GM12891 (cell line): ENCODE measurements at places on chromosomes 13 and 19.

DNA sequence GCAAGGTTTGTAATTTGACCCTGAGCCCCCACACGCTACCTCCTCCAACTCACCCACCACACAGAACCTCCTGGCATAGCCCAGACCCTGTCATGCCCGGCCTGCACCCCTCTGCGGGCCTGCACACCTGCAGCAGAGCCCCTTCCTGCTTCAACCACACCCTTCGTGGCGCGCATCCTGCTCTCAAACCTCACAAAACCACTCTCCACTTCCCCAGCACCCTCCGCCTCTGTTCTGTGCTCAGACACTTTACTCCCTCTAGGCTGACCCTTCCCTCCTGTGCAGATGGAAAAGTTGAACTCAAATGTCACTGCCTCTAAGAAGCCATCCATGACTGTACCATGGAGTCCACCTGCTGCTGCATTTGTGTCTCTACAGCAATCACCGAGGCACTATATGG, 28.5 kb downstream of the FAAP24 start:
- DNase-seq = no peak

GRCh38 chr19:57620673-57621348, 6.8 kb downstream of the ZNF134 start:
- DNase-seq = no peak

GRCh38 chr13:106381091-106381490, 154.4 kb downstream of the EFNB2 start:
- no peak for DNase-seq

GRCh38 chr19:37905946-37906868, at the start of gene WDR87:
Gene WDR87 (minus strand): TSS chr19:37906594. CDS start chr19:37898239, 8,355 bp downstream.
- DNase-seq = peak; percentile 41

GRCh38 chr19:34308381-34309367, 54.3 kb downstream of the GARRE1 start:
- DNase-seq = no peak

DNA sequence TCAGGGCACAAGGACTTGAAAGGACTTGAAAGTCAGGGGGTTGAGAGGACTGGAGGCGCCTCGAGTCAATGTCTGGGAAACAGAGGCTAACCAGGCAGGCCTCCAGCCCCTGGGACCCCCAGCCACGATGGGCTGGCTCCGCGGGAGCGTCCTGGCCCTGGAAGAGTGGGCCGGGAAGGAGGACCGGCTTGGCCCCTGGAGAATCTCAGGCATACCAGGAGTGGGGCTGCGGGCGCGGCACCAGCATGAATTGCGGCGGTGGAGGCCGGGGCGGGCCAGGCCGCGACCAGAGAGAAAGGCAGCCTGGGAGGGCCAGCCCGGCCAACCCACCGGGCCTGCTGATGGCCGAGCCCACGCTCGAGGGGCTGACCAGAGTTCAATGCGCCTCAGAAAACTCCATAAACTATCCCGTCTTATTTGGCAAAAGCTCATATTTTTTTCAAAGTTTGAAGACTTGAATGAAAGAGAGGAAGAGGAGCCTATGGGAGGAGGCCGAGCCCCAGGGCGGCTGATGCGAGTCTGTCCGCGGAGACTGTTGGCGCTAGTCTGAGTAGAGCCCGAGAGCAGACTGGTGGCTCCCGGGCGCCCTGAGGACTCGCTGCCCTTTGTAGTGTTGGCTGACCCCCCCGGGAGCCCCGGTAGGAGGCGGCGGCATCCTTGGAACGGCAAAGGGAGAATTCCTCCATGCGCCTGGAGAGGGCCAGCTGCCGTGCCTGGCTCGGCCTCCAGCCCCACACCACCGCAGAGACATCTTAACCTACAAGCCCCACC, 68.0 kb downstream of the MLLT1 start:
- DNase-seq = no peak
